T follicular helper cell (primary cell): ENCODE measurements at places on chromosomes 2 and 18.

DNA sequence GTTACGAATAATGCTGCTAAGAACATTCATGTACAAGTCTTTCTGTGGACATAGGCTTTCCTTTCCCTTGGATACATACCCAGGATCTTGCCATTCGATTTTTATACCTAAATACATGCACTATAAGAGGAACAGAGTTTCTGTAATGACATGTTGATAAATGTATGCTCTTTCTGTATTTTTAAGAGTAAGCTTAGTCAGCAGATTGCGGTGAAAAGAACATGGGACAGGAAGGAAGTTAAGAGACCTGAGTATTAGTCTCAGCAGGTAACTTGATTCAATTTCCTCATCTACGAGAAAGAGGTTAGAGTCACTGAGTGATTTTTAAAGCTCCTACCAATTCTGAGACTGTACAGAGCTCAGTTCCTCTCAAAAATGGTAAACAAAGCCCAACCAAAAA is 2.6 kb upstream of the TLK1 start:
- no peak for DNase-seq

DNA sequence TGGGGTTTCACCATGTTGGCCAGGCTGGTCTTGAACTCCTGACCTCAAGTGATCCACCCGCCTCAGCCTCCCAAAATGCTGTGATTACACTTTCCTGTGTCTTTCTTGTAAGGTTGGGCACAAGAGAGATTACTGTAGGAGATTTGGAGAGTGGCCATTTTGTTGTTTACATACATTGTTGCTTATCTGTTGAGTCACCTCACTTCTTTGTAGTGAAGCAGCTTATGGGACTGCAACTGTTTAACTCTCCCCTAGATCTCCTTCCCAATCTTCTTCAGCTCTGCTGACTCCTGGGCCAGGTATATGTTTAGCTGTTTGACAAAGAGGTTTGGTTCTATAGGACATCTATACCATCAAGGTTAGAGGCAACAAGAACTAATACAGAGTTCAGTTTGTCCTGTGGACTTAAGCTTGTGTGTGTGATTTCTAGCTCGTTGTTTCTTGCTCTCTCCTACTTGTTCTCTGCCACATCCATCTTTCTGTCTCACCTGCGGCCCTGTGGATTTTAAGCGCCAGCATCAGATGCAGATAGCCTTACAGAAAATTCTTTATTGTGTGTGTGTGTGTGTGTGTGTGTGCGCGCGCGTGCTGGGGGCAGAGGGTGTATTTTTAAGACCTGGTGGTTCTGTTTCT is 95.4 kb downstream of the HAUS1 start:
- DNase-seq = no peak

DNA sequence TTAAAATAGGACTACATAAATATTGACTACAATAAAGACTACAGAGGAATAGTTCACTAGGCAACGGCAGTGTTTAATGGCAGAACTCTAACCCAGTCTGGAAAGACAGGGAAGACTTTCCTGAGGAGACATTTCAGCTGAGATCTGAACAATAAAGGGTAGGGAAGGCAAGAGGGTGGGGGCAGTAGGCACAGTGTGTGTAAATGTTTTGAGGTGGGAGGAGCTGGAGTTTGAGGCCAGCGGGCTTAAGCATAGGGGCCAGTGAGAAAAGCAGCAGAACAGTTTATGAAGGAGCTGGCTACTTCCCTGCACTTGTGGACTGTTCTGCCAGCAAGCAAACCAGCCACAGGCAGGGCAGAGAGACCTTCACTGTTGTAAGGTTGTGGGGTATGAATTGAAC is 76.6 kb upstream of the UGP2 start:
- DNase-seq = no peak

DNA sequence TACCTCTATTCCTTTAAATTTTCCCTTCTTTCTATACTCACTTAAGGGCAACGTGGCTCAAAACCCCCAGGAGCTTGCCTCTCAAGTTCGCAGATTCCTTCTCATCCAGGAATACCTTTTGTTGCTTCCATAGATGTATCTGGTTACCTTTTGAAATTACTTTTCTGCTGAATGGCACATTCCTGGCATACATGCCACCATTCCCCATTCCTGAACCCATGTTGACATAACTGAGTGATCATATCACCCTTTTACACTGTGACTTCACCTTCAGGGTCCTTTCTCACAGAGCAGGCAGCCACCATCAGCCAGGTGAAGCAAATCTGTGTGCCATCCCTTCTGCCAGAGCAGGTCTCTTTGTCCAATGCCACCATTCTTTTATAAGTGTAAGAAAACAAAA is 615.8 kb downstream of the ARHGAP15 start:
- no peak for DNase-seq

DNA sequence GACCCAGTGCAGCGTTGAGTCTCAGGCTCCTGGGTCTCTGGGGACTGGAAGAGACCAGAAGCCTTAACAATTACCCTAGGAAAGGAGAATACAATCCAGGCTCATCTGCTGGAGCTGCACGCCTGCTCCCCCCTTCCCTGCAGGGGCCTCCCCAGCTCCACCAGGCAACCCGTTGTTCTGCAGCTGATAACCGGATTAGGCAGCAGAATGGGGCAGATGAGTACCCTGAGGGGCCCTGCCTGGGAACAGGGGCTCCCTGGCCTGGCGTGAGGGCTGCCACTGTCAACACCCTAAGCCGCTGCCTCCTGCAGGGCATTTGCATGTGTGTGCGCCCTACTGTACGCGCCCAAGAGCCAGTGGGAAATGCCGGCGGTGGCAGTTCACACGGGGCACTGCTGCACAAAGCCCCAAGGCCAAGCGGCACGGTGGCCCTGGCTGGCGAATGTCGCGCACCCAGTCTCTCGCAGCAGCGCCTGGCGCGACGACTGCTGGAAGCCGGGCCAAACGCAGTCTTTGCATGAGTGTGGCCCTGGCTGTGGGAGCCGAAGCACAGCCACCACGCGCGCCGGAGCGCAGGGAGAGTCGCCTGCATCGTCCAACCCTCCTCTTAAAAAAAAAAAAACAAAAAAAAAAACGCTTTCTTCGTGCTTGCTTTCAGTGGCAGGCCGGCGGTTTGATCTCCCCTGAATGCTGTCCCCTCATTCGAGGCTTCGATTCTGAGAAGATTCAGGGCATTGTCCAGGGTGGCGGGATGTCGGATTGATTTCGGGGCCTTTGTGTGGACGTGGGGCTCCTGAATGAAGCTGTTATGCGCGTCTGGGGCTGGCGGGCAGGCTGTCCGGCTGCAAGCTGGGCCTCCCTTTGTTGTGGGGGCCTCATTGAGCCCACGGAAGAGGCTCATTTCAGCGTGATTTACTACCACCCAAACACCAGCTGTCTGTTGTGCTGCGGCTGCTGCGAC is 63.8 kb downstream of the SETBP1 start:
- DNase-seq = no peak

- no peak for DNase-seq
Observed at GRCh38 chr2:10984418-10985135, 72.8 kb downstream of the KCNF1 start.

DNA sequence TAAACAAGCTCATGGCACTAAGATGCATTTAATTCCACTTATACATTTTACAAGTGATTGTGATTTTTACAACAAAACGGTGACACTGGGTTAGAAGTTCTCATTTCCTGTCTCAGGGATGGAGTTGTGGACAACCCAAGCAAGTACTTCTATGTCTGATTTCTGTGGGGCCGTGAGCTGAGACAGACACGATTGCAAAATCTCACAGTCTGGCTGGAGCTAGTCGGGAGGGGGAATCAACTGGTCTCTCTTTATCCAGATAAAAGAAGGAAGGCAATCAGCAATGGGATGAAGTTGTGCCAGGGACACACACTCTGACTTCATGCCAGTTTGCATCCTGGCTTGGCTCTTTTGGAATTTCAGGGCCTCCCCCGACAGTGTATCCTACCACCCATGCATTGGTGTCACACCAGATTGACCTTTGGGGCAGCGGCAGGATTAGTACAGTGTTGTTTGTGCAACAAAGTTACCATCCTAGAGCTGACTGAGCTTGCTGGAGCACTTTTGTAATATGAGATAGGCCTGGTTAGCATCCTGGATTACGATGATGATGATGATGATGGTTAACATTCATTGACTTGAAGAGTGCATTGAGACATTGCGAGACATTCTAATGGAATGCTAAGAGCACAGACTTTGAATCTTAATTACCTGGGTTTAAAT is 98.8 kb downstream of the CTAGE1 start:
- no peak for DNase-seq

DNA sequence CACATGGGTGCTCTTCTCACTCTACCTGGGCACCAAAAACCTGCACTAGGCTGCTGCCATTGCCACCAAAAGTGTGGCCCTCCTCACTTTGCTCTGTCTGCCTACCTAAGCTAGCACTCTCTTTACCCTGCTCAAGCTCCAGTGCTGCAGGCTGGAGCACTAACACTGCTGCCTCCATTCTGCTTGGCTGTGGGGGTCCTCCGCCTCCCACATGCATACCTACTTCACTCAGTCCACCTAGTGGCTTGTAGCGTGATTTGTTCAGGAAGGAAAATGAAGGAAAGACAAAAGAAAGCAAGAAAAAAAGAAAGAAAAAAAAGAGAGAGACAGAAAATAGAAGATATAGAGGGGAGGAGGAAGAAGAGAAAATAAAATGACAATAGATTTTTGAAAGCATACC is 1339.4 kb upstream of the CHAC2 start:
- no peak for DNase-seq

- DNase-seq = no peak
Observed at GRCh38 chr2:6196449-6196848, 504.3 kb downstream of the SOX11 start.

DNA sequence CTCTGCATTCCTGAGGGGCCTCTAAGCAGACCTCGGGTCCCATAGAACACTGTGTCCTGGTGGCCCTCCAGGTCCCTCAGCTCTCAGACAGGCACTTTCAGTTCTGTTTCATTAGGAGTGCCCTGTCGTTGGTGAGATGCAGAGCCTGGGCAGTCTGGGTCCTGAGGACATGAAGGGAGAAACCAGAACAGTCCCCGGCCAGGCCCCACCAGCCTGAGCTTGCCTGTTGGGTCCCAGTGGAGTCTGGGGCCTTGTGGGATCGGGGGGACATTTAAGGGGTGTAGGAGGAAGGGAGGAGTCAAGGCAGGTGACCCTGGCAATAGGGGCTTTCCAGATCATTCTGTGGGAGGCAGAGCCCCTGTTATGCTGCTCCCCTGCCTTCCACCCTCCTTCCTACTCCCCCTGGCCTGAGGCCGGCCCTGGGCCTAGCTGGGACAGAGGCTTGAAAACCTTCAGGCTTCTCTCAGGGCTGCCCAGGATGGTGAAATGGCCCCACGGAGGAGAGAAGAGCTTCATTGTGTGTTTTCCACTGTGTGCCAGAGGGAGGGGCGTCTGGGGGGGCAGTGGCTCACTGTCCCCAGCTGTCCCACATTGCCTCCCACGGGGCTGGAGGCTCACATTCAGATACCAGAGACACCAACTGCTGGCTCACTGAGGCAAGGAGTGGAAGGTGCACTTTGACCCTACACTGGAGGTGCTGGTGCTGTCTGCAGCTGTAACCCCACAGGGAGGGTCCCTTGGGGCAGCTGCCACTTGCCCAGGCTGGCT is 26.6 kb upstream of the CATIP start:
- no peak for DNase-seq

DNA sequence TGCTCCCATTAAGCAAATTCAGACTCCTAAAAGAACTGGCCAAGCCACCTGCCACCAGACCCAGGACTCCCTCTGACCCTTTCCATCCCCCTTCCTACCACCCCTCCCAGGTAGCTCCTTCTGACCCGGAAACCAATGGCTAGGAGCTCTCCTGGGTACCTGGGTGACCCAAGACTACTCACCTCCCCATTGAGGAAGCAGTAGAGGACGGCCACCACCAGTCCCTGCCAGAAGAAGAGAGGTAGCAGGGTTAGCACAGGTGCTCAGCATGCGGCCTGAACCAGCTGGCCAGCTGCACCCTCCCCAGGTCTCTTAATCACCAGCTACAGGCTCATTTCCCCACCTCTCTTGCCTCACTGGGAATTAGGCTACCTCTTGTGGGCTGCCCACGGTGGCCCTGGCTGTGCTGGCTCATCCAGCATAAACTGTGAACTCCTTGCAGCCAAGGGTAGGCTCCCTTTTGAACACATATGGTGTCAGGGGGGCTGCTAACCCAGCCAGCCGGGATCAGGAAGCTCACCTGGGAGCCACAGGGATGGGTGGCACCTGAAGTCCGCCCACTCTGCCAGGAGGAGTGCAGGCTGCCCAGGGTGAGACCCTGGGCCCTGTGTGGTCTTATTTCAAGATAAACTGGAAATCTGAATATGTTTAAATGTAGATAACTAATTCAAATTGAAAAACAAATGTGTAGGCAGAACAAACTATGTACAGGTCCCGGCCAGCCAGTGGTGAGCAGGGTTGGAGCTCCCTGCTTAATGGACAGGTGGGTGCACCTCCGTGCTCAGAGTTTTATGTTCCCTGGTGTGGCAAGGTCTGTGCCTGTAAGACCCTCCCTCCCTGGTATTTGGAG is 9.9 kb downstream of the TMEM37 start:
- no peak for DNase-seq

DNA sequence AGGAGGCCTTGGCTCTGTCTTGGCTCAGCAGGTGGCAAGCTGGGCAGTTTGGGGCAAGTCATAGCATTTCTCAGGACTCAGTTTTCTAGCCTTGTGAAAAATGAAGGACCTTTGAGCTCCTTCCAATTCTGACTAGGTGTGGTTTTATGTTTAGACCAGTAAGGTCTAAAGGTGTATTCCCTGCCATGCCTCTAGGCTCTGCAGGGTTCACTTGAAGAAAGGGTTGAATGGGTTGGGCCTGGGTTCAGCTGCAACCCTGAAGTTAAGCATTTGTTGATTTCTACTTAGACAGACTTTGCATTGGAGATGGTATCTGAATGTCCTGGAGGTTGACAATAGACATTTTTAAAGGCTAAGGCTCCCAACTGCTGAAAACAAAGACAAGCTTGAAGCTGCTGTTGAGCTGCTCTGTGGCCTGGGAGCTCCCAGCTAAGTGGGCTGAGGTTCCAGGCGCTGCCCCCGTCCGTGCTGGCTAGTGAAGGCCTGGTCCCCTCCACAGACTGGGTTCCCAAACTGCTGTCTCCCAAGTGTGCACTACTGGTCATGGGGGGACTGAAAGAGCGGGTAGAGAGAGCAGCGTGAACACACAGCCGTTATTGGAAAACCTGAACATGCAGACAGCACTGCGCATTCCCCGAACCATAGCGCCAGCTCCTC is 100.7 kb upstream of the SMAD7 start:
- no peak for DNase-seq

DNA sequence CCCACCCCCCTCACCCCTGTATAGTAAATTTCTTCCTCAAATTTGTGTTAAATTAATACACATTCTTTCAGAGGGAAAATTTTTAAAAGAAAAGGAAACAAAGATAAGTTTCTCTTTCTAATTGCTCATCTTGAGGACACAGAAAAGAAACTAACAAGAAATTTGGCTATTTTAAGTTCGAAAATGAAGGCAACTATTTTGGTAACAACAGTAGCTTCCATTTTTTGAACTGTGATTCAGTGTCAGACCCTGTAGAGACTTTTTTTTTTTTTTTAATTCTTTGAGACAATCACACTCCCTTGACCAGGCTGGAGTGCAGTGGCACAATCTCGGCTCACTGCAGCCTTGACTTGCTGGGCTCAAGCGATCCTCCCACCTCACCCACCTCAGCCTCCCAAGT is 194.9 kb downstream of the SS18 start:
- DNase-seq = no peak

GRCh38 chr2:237865623-237866041 is 6.2 kb downstream of the RAMP1 start:
- no peak for DNase-seq
